Ammon's horn (tissue), 1 donor: ENCODE measurements at places on chromosomes 4 and X.

GRCh38 chr4:158809611-158810486 lies 41.0 kb downstream of the FNIP2 start:
- peak; percentile 62 for DNase-seq

GRCh38 chrX:13009273-13009672 lies 34.4 kb downstream of the TMSB4X start:
- DNase-seq: no peak

DNA sequence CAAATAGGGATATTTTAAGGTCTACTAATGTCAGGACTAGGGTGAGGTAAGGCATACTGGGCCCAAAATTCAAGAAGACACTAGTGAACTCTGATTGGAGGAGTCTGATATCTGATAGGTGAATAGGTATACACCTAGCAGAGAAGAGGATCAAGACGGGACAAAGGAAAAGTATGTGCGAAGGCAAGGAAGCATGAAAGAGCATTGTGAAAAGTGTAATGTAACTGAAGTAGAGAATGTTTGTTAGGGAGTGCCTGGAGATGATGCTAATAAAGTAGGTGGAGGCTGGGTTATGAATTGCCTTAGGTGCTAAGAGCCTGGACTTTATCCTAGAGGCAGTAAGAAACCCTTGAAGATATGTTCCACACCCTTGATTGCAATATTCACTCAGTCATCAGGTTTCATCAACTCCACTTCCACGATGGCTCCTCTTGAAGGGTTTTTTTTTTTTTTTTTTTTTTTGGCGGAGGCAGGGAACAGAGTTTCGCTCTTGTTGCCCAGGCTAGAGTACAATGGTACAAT lies 49.9 kb upstream of the XIAP start:
- no peak for DNase-seq

DNA sequence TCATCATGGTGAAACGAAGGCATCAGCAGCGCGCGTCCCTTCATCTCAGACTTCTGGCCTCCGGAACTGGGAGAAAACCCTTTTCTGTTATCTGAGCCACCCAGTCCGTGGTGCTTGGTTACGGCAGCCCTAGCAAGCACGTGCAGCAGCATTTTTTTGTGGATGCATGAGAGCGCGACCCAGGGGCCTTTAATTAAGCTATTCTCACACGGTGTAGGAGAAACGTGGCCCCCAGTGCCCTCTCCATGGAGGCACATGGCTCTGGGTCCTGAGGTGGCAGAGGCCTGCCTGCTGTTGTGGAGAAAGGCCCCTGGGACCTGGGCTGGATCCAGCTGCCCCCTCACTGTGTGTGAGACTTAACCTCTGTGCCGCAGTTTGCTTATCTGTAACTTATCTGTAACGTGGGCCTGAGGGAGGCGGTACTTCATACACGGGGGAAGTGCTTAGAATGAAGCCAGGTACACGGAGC lies 9.5 kb downstream of the CLCN4 start:
- no peak for DNase-seq

DNA sequence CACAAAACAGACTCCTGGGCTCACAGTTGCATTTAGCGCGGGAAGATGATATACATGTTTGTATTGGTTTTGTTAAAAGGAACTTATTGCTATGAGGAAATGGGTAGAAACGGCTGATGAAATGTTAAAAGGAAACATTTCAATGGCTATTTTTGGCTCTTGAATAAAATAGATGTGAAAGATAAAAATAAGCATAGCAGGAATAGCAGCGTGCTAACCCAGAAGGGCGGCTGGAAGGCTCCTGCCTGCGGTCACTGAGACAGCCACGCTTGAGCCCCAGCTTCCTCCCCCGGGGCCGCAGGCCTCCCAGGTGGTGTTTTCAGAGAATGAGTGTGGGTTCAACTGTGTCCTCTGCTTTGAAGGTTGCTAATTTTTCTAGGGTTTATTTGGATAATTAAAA lies 35.0 kb upstream of the CLCN4 start:
- DNase-seq: no peak

- no peak for DNase-seq
Measured at GRCh38 chr4:144594471-144594986, 51.4 kb upstream of the HHIP start.

DNA sequence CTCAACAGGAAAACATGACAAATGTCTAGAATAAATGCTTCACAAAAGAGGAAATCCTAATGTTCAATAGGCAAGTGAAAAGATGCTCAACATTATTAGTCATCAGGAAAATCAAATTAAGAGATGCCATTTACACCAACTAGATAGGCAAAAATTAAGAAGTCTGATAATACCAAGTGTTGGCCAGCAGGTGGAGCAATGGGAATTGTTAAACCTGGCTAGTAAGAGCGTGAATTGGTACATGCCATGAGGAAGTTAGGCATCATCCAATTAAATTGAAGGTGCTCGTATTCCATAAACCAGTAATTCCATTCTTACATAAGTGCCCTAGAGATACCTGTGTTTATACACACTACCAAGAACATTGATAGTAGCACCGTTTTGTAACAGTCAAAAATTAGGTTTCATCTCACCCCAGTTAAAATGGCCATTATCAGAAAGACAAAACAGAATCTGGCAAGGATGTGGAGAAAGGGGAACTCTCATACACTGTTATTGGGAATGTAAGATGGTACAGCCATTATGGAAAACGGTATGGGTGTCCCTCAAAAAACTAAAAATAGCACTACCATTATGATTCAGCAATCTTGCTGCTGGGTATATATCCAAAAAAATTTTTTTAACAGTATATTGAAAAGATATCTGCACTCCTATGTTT lies 14.0 kb upstream of the ZCCHC18 start:
- DNase-seq: peak; percentile 89

DNA sequence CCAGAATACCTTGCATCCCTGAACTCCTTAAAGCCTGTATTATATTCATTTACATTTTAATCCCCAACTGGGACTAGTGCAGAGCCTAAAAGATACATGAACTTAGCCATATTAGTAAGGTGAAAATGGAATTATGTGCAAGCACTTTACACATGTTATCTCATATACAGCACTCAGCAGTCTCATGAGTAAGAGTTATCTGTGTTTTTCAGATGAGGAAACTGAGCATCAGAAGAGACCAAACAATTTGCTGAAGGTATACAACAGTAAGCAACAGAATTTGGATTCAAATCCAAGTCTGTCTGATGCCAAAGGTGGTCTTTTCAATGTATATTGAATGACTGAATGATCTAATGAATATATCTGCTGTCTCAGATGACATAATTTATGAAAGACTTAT lies 12.3 kb downstream of the ATP7A start:
- DNase-seq: no peak

DNA sequence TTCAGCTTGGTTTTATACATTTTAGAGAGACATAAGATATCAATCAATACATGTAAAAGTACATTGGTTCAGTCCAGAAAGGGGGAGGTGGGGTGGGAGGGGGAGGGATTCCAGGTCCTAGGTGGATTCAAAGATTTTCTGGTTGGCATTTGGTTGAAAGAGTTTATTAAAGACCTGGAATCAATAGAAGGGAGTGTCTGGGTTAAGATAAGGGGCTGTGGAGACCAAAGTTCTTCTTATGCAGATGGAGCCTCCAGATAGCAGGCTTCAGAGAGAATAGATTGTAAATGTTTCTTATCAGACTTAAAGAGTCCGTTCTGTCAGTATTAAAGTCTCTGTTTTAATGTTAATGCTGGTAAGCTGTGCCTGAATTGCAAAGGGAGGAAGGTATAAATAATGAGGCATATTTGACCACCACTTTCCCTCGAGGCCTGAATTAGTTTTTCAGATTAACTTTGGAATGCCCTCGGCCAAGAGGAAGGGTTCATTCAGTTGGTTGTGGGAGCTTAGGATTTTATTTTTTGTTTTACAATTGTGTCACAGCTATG lies 169.9 kb downstream of the AASDH start:
- no peak for DNase-seq

DNA sequence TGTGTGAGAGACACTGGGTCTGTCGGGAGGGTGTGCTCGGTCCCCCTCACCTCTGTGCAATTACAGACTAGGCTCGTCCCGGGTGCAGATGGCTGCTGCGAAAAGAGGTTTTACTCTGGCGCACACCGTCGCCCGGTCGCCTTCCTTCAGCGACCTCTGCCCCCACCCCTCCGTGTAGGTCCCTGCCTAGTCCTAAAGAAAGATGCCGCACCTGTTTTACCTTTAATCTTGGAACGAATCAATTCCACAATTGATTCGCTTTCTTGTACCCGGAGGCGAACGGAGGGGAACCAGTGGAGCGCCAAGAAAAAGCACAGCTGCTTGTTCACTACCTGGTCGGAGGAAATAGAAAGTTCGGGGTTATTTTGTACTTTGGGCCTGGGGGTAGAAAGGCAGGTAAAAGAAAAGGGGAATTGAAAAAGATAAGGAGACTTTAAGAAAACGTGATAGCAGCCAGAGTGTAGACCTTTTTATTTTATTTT lies 1.2 kb downstream of the NPNT start:
- DNase-seq: no peak

DNA sequence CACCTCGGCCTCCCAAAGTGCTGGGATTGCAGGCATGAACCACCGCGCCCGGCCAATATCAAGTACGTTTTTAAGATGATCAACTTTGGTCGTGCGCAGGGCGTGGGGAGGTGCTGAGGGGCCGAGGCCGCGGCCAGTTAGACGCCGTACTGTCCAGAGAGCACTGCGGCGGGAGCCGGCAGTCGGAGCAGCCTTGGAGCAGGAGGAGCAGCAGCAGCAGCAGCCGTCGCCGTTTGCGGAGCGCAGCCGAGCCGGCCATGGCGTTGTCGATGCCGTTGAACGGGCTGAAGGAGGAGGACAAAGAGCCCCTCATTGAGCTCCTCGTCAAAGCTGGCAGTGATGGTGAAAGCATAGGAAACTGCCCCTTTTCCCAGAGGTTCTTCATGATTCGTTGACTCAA lies 8.5 kb upstream of the USP9X start:
- no peak for DNase-seq

- no peak for DNase-seq
Measured at GRCh38 chr4:1728061-1728980, 7.0 kb downstream of the TACC3 start.

DNA sequence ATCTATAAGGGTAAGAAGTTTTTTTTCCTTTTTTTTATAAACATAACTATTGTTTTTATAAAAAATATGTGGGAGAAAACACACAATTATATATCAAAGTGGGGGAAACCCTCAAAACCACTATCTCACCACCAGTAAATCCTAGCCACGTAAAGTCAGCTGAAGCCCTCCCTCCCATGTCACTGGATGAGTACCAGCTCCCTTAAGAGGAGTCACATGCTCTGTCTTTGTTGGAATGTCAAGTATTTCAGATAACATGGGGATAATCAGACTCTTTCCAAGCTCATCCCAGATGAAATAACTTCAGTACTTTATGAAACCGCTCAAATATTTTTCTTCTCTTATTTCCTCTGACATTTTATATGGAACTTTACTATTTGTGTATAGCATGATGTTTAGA lies 2.4 kb downstream of the MYOZ2 start:
- DNase-seq: no peak

DNA sequence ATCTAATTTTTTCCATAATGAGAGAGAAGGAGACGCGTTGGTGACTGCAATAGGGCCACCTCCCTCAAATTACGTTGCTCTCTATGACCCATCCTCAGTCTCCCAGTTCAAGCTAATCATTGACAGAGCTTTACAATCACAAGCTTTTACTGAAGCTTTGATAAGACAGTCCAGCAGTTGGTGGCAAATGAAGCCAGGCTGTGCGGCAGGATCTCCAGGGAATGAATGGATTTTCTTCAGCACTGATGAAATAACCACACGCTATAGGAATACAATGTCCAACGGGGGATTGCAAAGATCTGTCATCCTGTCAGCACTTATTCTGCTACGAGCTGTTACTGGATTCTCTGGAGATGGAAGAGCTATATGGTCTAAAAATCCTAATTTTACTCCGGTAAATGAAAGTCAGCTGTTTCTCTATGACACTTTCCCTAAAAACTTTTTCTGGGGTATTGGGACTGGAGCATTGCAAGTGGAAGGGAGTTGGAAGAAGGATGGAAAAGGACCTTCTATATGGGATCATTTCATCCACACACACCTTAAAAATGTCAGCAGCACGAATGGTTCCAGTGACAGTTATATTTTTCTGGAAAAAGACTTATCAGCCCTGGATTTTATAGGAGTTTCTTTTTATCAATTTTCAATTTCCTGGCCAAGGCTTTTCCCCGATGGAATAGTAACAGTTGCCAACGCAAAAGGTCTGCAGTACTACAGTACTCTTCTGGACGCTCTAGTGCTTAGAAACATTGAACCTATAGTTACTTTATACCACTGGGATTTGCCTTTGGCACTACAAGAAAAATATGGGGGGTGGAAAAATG lies at the start of gene KLB:
KLB (plus strand) TSS at position 168 of the 821 bp plus-strand sequence; CDS start at position 188, 20 bp downstream.
- DNase-seq: no peak

DNA sequence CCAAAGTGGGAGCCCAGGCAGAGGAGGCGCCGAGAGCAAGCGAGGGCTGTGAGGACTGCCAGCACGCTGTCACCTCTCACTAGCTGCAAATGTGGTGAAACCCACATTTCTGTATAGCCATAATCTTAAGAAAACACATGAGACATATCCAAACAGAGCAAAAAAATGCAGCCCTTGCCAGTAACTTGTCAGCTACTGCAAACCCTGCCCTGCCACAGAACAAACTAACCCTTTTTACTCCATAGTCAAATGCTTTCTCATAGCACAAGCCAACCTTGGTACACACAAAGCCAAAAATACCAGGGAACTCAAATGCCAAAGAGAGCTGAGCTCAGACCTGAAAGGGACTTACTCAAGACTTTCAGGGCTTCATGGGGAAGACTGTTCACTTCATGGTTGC lies 14.9 kb upstream of the NXF3 start:
- no peak for DNase-seq

DNA sequence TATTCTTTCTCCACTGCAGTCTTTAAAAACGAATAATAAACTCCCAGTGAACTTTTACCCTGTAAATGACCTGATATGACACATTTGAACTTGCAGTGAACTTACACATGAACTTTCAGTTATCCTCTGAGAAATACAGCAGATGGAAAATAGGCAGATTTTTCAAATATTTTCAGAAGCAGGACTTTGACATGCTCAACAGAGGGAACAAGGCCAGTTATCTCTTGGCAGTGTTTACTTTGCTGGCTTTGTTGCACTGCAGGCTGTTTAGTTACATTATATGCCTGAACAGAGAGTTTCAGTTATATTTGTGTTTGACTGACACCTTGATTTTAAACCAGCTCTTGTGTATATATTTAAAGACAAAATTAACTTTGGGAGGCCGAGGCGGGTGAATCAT lies 47.6 kb upstream of the FGG start:
- DNase-seq: no peak

DNA sequence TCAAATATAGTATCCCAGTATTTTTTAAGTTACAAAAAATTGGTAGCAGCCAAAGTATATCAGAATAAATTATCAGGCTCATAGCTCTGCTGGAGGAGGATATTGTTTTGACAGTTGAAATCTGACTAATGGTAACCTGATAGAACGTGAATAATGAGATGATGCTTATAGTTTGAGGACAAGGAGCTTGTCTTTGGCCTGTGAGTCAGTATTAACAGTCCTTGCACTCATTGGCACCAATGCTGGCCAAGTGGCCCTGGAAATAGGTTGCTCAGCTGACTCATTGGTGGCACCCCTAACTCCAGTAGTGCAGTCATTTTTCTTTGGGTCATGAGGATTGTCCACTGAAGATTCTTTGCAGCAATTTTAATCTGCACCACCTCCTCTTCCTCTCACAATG lies 203.3 kb upstream of the JADE1 start:
- no peak for DNase-seq
